ENCODE measurements at places on chromosomes 12 and 14. TPM values are rescaled to one million over a fixed set of nuclear protein-coding genes. Genes with fewer than 3 reads are reported as not detected.

GRCh38 chr14:101734246-101734847 is 27.2 kb upstream of the PPP2R5C start:
- DNase-seq = no peak

XRCC3 gene
- total RNA-seq = 4.6 TPM

- no peak for DNase-seq
Observed at GRCh38 chr12:87427770-87428169, 601.4 kb downstream of the C12orf50 start.

DNA sequence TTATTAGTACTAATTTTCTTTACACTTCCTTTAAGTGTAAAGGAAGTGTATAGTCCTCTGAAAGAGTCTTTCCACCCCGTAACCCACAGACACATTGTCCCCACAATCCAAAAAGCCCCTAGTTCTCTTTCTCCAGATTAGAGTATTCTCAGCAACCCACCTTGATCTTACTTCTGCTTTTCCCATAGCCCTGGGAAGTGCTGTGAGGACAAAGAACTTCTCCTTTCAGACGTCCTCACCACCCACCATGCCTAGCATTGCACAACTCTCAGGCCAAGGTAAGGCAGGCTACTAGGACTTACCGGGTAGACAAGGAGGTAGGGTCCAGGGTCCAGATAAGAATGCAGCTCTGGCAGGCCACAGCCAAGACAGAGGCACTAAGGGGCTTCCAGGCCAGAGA is 7.4 kb downstream of the AAAS start:
- no peak for DNase-seq

- no peak for DNase-seq
Observed at GRCh38 chr14:98347686-98348085, 924.3 kb downstream of the BCL11B start.

GRCh38 chr12:57609781-57610553 is 1.3 kb upstream of the ARHGEF25 start:
- no peak for DNase-seq

LRR1 gene
- total RNA-seq = 5.8 TPM

GRCh38 chr12:57419495-57419894 is 11.3 kb downstream of the R3HDM2 start:
- no peak for DNase-seq

FOXN4 gene
- total RNA-seq = not detected

GRCh38 chr12:107522692-107523477 is 162.7 kb upstream of the PWP1 start:
- DNase-seq = no peak

GRCh38 chr14:77498120-77498979 is at the start of gene ISM2:
Gene ISM2, minus strand, starts transcription at chr14:77498816. Its CDS starts 23 bp downstream, at chr14:77498793.
- peak; percentile 21 for DNase-seq

- DNase-seq = no peak
Observed at GRCh38 chr14:91482263-91483013, 27.7 kb downstream of the PPP4R3A start.
